ENCODE measurements at places on chromosomes 3 and 15. TPM values are rescaled to one million over a fixed set of nuclear protein-coding genes. Genes with fewer than 3 reads are reported as not detected.

- ATAC-seq = no peak
Observed at GRCh38 chr15:101654171-101654570, 2.0 kb upstream of the TM2D3 start.

GRCh38 chr15:67801142-67801541 is 24.2 kb upstream of the SKOR1 start:
- no peak for ATAC-seq

The LCMT2 gene
- 7.8 TPM for total RNA-seq

The LTK gene
- 0.12 TPM for total RNA-seq
